Stimulated activated CD4-positive, alpha-beta T cell treated with anti-CD3 and anti-CD28 coated beads, Interleukin-15, amount 100 ng/mL, for 1 hour (primary cell): ENCODE measurements at places on chromosomes 7 and 10.

DNA sequence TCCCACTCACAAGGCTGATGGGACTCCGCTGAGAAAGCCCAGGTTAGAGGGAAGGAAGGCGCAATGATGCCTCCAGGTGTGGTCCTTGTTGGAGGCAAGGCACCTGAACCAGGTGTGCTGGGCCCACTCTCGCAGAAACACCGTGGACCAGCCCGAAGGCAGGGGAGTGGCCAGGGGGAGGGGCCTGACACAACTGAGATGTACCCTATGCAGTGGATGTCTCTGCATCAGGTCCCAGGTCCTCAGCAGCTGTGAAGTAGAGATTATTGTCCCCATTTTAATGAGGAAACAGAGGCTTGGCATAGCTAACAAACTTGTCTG is 32.0 kb downstream of the GBX1 start:
- DNase-seq, result no peak

DNA sequence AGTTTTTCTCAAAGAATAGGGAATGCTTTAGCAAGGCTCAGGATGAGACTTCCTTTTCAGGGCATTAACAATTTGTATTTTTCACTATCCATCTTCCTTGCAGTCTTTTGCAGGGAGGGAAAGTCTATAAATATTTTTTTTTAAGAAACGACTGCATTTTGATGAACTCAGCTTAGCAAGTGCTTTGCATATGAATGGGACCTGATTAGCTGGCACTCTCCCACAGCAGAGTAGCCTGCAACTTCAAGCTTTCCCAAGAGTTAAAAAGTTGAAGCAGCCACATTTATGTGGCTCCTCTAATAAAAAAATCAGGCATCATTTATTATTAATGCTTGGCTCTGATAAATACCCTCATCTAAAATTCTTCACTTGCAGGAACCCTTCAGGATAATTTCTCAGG is 134.0 kb downstream of the GRID1 start:
- DNase-seq, result no peak

DNA sequence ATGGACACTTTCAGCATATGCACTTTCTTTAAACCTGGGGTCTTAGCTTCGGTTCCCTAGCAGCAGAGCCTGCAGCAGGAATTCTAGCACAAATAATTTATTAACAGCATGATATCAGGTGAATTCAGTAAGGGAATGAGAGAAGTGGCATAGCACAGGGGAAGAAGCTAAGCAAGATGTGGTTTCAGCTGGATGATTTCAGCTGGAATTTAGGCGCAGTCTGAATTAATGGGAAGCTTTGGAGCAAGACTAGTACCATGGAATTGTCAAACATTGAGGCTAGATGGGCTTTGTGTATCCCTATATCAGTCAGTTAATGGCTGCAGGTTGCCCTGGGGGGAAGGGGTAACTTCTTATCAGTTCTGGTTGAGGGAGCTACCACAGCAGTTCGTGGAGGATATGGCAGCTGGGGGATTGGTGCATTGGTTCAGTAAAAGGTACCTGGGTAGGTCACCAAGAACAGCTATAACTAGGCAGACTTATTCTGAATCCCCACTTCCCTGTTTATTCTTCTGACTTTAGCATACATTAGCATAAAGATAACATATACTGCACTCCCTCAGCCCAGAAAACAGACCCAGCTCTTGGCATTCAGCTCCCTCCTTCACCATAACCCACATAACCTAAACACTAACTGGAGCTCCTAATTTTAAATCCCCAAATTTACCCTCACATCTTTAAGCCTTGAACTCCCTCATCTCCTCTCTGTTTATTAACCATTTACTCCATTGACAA is 46.8 kb upstream of the NAMPT start:
- no peak for DNase-seq

DNA sequence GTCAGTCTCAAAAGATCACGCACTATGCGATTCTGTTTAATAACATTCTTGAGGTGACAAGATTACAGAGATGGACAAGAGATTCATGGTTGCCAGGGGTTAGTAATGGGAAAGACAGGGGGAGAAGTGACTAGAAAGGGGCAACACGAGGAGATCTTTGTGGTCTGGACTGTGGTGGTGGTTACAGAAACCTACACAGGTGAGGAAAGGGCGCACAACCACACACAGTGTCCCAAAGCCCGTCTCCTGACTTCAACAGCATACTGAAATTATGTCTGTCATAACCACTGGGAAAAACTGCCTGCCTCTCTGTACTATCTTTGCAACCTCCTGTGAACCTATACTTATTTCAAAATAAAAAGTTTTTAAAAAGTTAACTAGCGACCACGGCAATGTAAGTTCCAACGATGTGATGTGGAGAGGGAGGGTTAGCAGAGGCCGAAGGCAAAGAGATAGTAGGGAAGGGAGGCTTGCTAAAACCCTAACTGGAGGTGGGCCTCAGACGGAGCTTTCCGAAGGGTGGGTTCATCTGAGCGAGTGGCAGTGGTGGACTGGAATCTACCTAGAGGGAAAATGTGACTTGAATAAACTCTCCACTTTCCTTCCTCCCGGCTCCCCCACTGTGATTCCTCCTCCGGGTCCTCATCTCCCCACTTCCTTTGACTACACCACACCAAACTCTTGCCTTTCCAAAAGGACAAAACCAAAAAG is 43.7 kb downstream of the GNA12 start:
- DNase-seq, result no peak

GRCh38 chr10:42697926-42698325 is 59.6 kb upstream of the ZNF33B start:
- no peak for DNase-seq

- no peak for DNase-seq
These were observed 165.5 kb upstream of the SMIM30 start for GRCh38 chr7:113283861-113284260.

- no peak for DNase-seq
These were observed 52.6 kb downstream of the TRUB1 start for GRCh38 chr10:114990586-114990985.

DNA sequence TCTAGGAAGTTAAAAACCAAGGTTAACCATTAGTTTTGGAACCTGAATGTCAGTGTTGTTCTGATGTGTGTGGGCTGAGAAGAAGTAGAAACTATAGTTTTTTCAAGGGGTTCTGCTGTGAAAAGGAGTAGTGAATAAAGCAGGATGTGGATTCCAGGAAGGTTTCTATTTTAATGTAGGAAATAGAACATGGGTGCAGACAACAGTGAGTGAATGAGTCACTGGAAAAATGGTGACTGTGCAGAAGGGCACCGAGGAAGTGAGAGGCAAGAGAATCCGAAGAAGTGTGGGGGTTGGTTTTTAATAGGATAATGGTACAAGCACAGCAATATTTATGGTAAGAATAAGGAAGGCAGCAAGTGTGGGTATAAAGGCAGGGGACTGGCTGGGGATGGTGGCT is 120.4 kb downstream of the ARHGAP21 start:
- no peak for DNase-seq

GRCh38 chr7:45173596-45174327 is 16.2 kb downstream of the RAMP3 start:
- DNase-seq, result no peak

- no peak for DNase-seq
These were observed 11.2 kb downstream of the AVL9 start for GRCh38 chr7:32506266-32507054.

DNA sequence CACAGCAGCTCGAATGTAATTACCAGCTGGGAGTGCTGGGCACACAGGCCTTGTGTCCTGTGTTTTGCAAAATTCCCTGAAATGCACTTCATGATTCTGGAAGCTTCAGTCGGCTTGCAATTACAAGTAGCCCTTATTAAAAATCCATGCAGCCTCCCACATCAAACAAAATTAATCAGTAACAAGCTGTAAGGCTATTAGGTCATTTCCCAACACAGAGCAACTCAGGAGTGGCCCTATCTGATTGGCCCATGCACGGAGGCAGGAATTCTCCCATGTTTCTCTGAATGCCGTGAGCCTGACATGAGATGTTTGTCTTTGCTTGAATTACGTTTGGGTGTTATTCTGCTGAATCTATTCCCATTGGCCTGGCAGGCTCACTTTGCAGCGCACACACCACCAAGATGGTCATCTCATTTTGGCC is 36.9 kb downstream of the FOXL3 start:
- no peak for DNase-seq

- no peak for DNase-seq
These were observed 112.2 kb downstream of the SEMA3C start for GRCh38 chr7:80806663-80807062.

- no peak for DNase-seq
These were observed 1.6 kb upstream of the ARHGAP12 start for GRCh38 chr10:31930023-31930751.

DNA sequence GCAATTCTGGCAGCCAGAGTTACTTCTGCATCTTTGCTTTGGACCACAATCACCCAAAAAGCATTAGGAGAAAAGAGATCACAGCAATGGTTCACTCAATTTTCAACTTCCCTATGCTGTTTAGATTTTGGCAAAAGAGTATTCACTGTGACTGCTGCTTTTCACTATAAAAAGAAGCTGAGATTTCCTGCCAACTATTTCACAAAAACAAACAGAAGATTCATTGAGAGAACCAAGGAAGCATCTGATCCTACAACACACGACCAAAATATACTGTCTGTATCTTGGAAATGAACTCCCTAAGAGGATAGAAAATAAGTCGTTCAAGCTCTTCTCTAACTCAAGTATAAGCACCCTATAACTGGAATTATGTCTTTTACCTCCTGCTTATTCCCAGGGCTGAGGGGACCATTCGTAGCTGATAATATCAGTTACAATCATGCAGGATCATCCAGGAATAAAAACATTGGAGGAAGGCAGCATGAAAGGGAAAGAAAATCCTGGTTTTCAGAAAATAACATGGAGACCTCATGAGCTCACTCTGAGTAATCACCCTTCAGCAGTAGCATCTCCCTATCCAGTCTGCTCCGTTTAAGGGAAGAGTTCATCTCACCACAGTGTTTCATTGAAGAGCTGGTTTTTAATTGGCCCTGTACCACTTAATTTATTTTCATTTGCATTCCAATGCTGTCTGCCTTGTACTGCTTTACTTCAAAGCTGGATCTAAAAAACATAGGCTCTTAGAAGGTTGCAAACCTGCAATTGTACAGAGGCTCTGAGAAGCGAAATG is 256.2 kb downstream of the PAXIP1 start:
- DNase-seq, result no peak

DNA sequence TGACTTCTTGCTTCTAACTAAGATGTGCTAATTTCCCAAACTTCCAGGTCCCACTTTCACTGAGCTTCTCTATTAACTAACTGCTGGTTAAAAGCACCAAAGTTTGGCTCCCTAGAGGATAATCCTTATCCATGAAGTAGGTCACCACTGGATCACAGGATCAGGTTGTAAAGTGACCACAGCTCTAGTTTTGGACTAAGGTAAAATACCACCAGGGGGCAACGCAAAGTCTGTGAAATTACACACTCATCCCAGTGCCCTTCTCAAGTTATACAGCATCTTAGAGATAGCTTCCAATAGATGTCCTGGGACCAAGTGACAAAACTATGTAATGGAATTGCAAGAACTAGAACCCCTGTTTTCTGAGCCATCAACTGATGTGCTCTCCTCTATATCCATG is 116.4 kb upstream of the ASAH2 start:
- no peak for DNase-seq

DNA sequence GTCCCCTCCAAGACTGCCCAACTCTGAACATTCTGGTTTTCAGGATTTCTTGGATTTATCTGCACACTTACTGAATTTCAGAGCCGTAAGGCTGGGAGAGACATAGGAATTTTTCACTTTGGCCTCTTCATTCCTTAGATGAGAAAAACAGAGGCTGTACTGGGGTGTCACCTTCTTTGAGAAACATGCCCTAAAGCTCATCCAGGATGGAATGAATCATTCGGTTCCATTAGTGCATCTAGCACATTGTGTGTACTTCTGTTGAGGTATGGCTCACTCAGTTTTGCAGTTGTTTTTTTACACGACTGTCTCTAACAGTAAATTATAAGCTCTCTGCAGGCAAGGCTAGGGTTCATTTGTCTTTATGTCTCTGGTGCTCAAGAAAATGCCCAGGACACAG is 383.4 kb downstream of the GATA3 start:
- DNase-seq, result no peak

DNA sequence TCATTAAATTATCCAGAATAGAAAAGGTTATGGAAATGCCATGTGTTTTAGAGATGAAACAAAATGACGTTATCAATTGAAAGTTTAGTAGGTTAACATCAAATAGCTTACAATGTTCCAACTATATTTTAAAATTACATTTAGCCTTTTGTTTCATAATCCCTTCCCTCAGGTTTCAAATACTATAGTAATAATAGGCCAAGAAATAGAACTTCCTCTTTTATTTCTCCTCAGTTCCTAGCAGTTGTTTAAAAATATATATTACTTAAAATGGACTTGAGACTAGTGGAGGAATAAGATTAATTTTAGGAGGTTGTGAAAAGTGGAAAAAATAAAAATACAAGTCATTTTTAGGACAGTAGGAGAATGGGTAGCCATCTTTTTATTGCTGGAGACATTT is 16.4 kb upstream of the PDSS1 start:
- no peak for DNase-seq

GRCh38 chr7:35450456-35451214 is 196.7 kb upstream of the TBX20 start:
- no peak for DNase-seq

GRCh38 chr10:127982601-127983000 is 75.7 kb downstream of the PTPRE start:
- no peak for DNase-seq

DNA sequence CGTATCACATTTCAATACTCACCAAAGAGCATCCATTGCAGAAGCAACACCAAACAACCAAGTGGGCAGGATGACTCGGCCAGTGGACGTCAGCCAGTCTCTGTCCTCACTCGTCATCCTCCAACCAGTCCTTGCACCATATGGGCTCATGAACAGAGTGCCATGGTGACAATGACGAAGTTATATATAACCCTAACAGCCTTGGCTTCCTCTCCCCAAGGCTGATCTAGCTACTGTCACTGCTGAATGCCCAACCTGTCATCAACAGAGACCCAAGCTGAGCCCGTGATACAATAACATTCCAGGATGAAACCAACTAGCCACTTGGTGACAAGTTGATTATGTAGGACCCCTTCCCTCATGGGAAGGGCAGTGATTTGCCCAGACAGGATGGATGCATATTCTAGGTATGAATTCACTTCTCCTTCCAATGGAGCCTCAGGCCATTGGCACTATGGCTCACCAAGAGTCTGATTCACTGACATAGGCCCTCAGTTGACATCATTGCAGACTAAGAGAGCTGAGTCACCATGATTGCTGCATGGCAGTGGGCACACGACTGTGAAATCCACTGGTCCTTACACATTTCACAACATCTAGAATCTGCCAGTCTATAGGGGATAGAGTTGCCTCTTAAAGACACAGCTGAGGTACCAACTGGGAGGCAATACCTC is 26.3 kb upstream of the PPIF start:
- DNase-seq, result no peak

GRCh38 chr10:75008952-75009351 is 102.5 kb upstream of the SAMD8 start:
- no peak for DNase-seq

DNA sequence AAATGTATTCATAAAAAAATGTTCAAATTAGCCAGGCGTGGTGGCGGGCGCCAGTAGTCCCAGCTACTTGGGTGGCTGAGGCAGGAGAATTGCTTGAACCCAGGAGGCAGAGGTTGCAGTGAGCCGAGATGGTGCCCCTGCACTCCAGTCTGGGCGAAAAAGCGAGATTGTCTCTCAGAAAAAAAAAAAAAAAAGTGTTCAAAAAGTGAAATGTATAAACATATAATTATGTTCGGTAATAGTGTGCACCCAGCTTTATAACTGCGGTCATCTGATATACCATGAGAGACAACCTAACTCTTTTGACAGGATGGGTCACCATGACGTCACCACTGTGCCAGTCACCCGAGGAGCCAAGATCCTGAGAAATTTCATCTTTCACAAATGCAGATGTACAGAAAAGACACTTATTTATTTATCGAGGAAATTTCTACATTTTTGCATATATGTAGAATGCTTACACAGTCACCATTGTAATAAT is 594 bp upstream of the RP9 start:
- DNase-seq, result no peak
